CD4-positive, alpha-beta T cell treated with Interleukin-6 at 100 ng/mL for 8 hours (primary cell): ENCODE measurements at places on chromosomes 11 and 22.

- no peak for DNase-seq
These were observed 149.6 kb upstream of the OPCML start for GRCh38 chr11:133681901-133682300.

- DNase-seq = no peak
These were observed 812.1 kb downstream of the TBC1D22A start for GRCh38 chr22:47574556-47574955.

GRCh38 chr11:71502871-71503435 lies 24.1 kb upstream of the KRTAP5-7 start:
- DNase-seq = no peak

DNA sequence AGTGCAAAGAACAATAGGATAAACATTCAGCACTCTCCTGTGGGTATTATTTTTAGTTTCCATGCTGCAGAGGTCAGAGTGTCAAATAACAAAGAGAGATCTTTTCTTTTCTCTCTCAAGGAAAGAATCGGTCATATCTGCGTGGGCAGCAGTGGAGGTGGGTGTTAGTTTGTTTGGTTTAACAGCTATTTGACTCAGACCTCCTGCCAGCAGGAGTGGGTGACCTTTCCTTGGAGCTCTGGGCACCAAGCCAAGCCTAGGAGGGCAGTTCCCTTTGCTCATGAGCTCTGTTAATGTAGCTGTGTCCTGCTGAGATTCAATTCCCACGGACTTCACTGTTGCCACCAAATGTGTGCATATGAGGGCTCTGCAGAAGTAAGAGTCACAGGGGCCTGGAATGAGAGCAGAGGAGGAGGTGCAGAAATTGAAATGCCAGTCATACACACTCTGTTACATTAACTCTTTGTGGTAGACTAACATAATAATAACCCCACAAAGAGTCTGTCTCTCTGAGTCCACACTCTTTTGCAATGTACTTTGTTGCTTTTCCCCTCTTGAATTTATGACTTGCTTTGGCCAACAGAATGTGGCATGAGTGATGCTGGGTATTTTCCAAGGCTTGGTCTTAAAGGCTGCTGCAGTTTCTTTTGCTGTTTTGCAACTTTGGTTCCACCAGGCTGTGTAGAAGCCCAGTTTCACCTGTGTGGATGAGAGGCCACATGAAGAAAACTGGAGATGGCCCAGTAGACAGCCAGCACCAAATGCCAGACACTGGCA lies 76.0 kb upstream of the GRK3 start:
- DNase-seq = no peak

GRCh38 chr11:66628061-66628603 lies 10.4 kb upstream of the RBM4 start:
- no peak for DNase-seq

GRCh38 chr11:102546923-102547471 lies 16.4 kb upstream of the MMP7 start:
- DNase-seq = no peak

DNA sequence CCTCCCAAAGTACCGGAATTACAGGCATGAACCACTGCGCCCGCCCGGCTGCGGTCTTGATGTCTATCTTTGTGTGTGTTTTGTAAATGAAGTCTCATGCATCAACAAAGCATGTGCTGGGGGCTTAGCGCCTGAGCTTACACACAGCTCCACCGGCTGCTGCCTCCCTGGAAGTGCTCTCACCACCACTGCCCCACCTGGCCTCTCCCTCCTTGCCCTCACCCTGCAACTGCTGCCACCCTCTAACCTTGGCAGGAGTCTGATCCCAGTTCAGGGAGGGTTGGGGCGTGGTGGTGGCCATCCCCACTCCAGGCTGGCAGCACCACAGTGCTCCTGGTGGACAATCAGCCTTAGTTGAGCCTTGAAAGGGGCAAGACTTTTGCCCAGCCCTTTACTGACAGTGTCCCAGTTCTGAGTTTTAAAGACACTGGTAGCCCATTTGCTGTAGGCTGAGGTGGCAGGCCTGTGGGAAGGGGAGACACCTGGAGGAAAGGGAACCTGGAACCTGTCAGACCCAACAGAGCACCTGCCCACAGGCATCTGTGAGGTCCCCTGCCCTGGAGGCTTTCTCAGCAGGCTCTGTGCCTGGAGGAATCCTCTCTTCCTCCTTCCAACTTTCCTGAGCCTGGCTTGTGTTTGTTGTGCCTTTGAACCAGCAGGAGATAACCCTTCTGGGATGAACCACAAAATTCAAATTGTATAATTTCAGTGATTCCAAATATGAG lies 42.4 kb upstream of the WEE1 start:
- DNase-seq = no peak

DNA sequence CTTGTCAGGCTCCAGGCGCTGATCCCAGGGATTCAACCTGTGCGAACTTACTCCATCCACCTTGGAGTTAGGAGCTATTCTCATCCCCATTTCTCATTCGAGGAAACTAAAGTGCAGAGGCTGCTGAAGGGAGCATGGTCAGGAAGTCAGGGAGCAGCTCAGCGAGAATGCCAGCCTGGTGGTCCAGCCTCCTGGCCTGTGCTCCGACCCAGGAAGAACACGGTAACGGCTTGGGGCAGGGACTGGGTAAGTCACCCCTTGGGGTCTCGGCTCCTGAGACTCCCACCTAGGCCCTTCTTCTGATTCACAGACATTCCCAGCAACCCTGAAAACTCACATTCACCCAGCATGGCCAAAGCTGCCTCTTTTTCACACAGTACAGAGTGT lies 132.8 kb downstream of the CRYBB2 start:
- DNase-seq = no peak

GRCh38 chr22:43823353-43823908 lies 11.3 kb upstream of the EFCAB6 start:
- no peak for DNase-seq

GRCh38 chr11:126800009-126800408 lies 200.6 kb downstream of the KIRREL3 start:
- no peak for DNase-seq

DNA sequence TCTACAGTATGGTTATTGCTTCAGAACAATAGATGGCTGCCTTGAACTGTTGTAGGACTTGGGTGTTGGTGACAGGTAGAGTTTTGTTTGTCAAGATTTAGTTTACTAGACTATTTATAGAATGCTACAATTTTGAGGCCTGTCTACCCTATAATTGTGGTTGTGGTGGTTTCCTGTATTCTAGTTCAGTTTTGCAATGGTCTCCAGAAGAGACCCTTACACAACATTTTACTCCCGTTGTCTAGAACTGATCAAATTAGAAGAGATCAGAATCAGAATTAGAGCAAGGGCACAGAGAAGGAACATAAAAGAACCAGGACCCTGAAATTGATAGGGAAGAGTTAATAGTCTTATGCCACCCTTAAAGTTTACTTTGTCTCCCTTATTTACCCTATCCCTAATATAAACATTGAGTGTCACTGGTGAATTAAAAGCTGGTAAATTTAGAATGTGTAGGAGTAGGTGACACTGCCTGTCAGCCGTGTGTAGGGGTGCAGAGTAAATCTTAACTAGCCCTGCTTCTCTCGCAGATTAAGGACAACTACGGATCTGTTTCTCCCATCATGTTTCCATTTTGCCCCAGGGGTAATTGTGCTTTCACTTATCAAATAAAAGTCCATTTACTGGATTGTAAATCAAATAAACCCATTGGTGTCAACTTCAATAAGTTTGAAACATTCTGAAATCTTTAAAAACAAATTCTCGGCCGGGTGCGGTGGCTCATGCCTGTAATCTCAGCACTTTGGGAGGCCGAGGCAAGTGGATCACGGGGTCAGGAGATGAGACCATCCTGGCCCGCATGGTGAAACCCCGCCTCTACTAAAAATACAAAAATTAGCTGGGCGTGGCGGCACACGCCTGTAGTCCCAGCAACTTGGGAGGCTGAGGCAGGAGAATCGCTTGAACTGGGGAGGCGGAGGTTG lies 10.9 kb upstream of the PHLDB1 start:
- DNase-seq = no peak

- DNase-seq = no peak
These were observed 99.6 kb upstream of the RTL6 start for GRCh38 chr22:44597616-44598015.

- DNase-seq = no peak
These were observed 261.9 kb upstream of the ISX start for GRCh38 chr22:34804091-34804490.

GRCh38 chr22:40081662-40082061 lies 86.9 kb downstream of the FAM83F start:
- no peak for DNase-seq

DNA sequence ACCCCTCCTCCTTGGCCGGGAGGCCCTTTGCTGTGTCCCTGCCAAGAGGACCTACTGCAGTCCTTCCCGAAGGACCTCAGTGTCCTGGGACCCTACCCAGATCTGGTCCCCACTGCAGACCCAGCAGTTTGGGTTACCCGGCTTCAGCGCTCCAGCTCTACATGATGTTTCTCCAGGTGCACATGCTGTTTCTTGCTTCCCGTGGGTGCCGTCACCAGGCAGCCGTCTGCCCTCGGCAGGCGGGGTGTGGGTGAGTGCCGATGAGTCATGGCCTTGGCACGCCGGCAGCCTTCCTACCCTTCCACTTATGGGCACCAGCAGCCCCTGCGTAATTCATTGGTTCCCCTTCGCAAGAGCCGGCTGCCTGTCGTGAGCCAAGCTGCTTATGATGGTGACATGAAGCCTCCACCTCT lies 101.8 kb downstream of the BCR start:
- no peak for DNase-seq

GRCh38 chr11:73907191-73907590 lies 30.4 kb downstream of the PAAF1 start:
- no peak for DNase-seq

GRCh38 chr11:112588252-112588694 lies 327.6 kb upstream of the PLET1 start:
- DNase-seq = peak; percentile 53

- DNase-seq = no peak
These were observed 27.3 kb downstream of the CTR9 start for GRCh38 chr11:10778217-10778970.

GRCh38 chr11:32935462-32936029 lies 42.9 kb downstream of the QSER1 start:
- DNase-seq = no peak

DNA sequence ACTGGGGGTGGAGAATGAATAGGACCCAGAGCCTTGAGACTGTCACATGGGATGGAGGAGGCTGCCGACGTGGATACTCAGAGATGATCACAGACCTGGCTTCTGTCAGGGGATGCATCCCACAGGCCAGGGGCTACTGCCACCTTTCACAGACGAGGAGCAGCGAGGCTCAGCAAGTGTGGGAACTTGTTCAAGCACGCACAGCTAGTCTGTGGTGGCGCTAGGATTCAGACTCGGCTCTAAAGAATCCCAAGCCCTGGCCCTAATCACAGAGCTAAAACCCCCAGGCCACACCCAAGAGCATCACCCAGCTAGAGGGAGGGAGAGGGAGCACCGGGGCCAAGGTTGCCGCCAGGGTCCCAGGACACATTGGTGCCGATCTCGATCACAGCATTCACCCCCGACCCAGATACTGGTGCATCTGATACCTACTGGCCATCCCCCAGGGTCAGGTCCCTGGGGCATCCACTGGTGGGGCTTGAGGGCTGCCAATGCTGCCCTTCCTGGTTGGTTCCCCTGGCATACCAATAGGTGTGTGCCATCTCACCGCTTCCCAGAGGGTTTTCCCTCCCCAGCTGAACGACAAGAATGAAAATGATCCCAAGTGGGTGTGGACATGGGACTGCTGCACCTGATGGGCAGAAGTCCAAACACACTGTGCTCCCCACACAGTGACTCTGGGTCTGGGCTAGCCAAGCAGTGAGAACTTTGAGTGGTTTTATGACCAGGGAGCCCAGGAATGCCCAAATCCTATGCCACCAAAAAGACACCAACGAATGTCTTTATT lies 6.2 kb downstream of the CHST1 start:
- DNase-seq = no peak

DNA sequence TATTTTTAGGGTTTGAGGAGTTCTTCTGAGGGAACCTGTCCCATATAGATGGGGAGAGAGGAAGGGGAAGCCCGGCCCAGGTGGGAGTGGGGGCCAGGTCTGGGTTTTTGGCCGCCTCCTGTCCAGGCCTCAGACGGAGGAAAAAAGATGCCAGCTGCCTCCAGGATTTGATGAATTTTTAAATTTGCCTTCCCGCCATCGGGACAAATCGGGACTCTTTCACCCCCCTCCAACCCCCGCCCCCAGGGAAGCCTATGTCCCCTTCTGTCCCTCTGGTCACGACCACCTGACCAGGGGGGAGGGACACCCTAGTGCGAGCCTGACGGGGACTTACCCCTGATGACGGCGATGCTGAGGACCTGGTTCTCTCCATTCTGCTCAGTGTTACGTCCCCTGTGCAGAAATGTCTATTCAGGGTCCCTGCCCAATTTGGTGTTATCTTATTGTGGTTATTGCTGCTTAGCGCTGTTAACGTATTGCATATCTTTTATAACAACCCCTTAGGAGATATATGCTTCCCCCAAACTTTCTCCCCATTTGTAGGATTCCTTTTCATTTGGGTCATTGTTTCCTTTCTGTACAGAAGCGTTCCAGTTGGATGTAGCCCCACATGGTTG lies 115.9 kb upstream of the GRK3 start:
- no peak for DNase-seq

- no peak for DNase-seq
These were observed 50.1 kb downstream of the FBLN1 start for GRCh38 chr22:45552580-45553350.

GRCh38 chr22:37336579-37336978 lies 54.3 kb downstream of the CYTH4 start:
- DNase-seq = no peak

- no peak for DNase-seq
These were observed 8.4 kb upstream of the PMM1 start for GRCh38 chr22:41598081-41598480.

GRCh38 chr22:17924735-17925364 lies 99.5 kb downstream of the MICAL3 start:
- no peak for DNase-seq

GRCh38 chr22:33111491-33111890 lies 53.3 kb upstream of the SYN3 start:
- DNase-seq = no peak

GRCh38 chr11:67600324-67601029 lies 6.3 kb upstream of the NDUFV1 start:
- DNase-seq = no peak

DNA sequence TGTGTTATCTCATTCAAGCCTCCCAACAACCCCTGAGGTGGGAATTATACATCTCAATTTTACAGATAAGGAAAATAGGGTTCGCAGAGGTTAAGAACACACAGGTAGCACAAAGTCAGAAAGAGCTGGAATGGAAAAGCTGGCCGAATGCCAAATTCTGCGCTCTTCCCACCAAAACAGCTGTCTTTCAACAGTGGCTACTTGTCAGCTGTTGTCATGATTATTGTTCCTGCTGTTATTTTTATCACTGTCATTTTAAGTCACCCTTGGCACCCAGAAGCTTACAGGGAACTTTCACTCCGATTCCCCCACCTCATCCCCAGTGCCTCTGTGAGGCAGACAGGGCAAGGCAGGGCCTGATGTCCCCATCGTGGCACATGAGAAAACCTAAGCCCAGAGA lies 74.5 kb upstream of the CSNK2A3 start:
- no peak for DNase-seq

- DNase-seq = no peak
These were observed 689 bp downstream of the PDHX start for GRCh38 chr11:34916843-34917770.

- DNase-seq = no peak
These were observed 4.3 kb downstream of the APOL5 start for GRCh38 chr22:35721960-35722359.

- DNase-seq = no peak
These were observed 166.4 kb downstream of the CASP12 start for GRCh38 chr11:104731890-104732289.

- no peak for DNase-seq
These were observed 14.6 kb downstream of the ARHGEF17 start for GRCh38 chr11:73322382-73323306.

GRCh38 chr11:69051381-69052342 lies 2.9 kb downstream of the TPCN2 start:
- DNase-seq = no peak
